ENCODE measurements at places on chromosomes 3 and 15.

DNA sequence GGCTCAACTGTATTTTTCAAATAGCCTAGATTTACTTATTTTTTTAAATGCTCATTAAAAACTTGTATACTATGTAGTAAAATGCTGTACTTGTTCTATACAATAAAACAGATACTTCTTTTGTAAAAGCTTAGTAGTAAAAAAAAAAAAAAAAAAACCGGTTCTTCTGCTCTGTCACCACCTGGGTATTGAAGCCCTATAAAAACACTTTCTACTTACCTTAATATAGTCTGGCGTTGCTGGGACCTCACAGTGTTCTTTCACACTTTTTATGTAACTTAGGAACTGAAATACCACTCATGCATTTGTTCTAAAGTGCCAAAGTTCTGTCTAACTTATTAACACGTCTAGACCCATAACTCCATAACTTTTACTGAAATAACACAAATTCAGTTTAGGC lies 61.4 kb downstream of the TASOR start:
- no peak for DNase-seq
- no peaks in the 10 kb centered on the region for H3K36me3 ChIP-seq
- no peak overlapping the region for H3K4me3 ChIP-seq
- no peaks in the 10 kb centered on the region for H3K27me3 ChIP-seq

DNA sequence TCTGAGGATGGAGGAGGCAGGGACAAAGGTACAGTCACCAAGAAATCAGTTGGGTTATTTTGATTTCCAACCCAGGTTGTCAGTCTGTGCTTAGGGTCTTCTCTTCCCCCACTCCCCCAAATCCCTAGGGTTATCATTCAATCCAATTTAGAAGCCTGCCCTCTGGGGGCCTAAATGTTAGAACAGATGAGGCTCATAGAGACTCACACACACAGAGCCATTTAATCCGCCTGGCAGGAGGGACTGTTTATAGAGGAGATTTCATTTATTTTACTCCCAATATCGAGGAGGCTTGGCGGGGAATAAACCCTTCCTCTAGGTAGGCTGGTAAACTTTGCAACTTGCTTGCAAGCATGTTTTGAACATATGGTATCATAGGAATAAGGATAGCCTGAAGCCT lies 52.8 kb downstream of the RHCG start:
- H3K27me3 ChIP-seq = peaks cover 7% of the 10 kb centered on the region
- peaks cover 30% of the 10 kb centered on the region for H3K4me1 ChIP-seq
- no peaks in the 10 kb centered on the region for H3K36me3 ChIP-seq
- no peak for DNase-seq
- no peak overlapping the region for H3K4me3 ChIP-seq

DNA sequence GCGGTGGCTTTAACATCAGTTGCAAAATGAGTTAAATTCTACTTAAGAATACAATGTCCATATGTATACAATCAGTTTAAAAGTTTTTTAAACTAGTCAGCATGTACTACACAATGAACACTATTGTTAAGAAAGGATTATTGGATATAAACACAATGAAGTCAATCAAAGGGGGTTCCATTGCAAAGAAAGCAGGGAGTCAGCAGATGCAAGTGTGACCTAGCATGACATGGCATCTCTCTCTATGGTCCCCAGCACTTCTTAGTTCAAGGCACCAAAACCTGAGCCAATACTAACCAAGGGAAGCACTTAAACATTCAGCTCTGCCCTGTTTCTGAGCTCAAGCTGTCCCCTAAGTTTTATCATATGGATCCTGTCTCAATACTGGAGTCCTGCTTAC lies 17.0 kb downstream of the KLHL6 start:
- no peak for DNase-seq
- H3K27ac ChIP-seq = no peak overlapping the region
- no peak overlapping the region for H3K4me3 ChIP-seq
- H3K36me3 ChIP-seq = no peaks in the 10 kb centered on the region
- peaks cover 4% of the 10 kb centered on the region for H3K27me3 ChIP-seq
- no peaks in the 10 kb centered on the region for H3K4me1 ChIP-seq

GRCh38 chr3:112027826-112028225 lies 6.7 kb upstream of the TMPRSS7 start:
- H3K4me3 ChIP-seq = no peak overlapping the region
- H3K27ac ChIP-seq = no peak overlapping the region
- H3K4me1 ChIP-seq = peaks cover 11% of the 10 kb centered on the region
- no peaks in the 10 kb centered on the region for H3K27me3 ChIP-seq

- peaks cover 3% of the 10 kb centered on the region for H3K27me3 ChIP-seq
- no peak overlapping the region for H3K27ac ChIP-seq
- DNase-seq = no peak
Measured at GRCh38 chr15:40245666-40246450, 7.0 kb downstream of the PAK6 start.

GRCh38 chr3:149270180-149270579 lies 48.6 kb upstream of the CP start:
- no peak for DNase-seq
- no peaks in the 10 kb centered on the region for H3K4me1 ChIP-seq
- H3K4me3 ChIP-seq = no peak overlapping the region
- no peaks in the 10 kb centered on the region for H3K36me3 ChIP-seq

DNA sequence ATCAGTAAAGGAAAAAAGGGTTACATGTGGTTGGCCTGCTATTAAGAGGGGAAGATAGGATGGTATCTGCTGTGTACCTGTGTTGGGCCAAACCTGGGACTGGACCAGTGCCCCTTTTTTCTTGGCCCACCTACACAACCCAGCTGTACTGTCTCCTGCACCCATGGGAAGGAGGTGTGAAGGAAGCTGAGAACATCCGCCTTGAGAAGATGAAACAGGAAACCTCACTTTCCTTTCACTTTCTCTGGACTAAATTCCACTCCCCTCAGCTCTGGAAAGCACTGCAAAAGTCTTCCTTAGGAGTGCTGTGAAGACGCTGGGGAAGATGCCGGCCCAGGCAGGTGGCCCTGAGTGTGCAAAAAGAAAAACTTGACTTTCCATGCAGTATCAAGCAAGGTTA lies 37.6 kb downstream of the LRRN1 start:
- H3K27me3 ChIP-seq = no peaks in the 10 kb centered on the region
- no peak for DNase-seq
- H3K27ac ChIP-seq = no peak overlapping the region
- no peaks in the 10 kb centered on the region for H3K4me1 ChIP-seq
- H3K4me3 ChIP-seq = no peak overlapping the region

GRCh38 chr3:156395961-156396710 lies 158.8 kb downstream of the SSR3 start:
- no peak overlapping the region for H3K4me3 ChIP-seq
- peaks cover 3% of the 10 kb centered on the region for H3K27me3 ChIP-seq
- H3K36me3 ChIP-seq = no peaks in the 10 kb centered on the region
- no peak for DNase-seq
- H3K27ac ChIP-seq = no peak overlapping the region

GRCh38 chr15:62989366-62990055 lies 53.0 kb upstream of the TPM1 start:
- H3K4me3 ChIP-seq = no peak overlapping the region
- H3K27ac ChIP-seq = no peak overlapping the region
- H3K36me3 ChIP-seq = no peaks in the 10 kb centered on the region
- H3K27me3 ChIP-seq = no peaks in the 10 kb centered on the region
- DNase-seq = no peak

GRCh38 chr3:112304611-112305010 lies 10.6 kb upstream of the SLC9C1 start:
- H3K27me3 ChIP-seq = no peaks in the 10 kb centered on the region
- H3K4me3 ChIP-seq = no peak overlapping the region
- DNase-seq = no peak
- H3K36me3 ChIP-seq = no peaks in the 10 kb centered on the region

GRCh38 chr3:181265750-181266333 lies 276.3 kb upstream of the DNAJC19 start:
- DNase-seq = no peak
- H3K36me3 ChIP-seq = peaks cover 4% of the 10 kb centered on the region
- H3K4me1 ChIP-seq = peaks cover 15% of the 10 kb centered on the region
- H3K27ac ChIP-seq = no peak overlapping the region
- no peak overlapping the region for H3K4me3 ChIP-seq
